ENCODE measurements at places on chromosomes 2 and 18. TPM values are rescaled to one million over a fixed set of nuclear protein-coding genes. Genes with fewer than 3 reads are reported as not detected.

The RABL2A gene
- total RNA-seq, result 6.9 TPM

The GPAT2 gene
- total RNA-seq, result 0.63 TPM

GRCh38 chr2:43293744-43294695, 67.6 kb upstream of the ZFP36L2 start:
- no peak for DNase-seq
- no peak overlapping the region for H3K27ac ChIP-seq
- no peaks in the 10 kb centered on the region for H3K27me3 ChIP-seq
- no peaks in the 10 kb centered on the region for H3K36me3 ChIP-seq
- no peaks in the 10 kb centered on the region for H3K4me1 ChIP-seq

GRCh38 chr2:141508806-141509595, 621.8 kb downstream of the LRP1B start:
- H3K4me1 ChIP-seq, result no peaks in the 10 kb centered on the region
- no peak overlapping the region for H3K4me3 ChIP-seq
- H3K36me3 ChIP-seq, result no peaks in the 10 kb centered on the region
- DNase-seq, result no peak
- H3K27ac ChIP-seq, result no peak overlapping the region
- H3K27me3 ChIP-seq, result no peaks in the 10 kb centered on the region

GRCh38 chr18:78367996-78368395, 611.6 kb upstream of the SALL3 start:
- no peaks in the 10 kb centered on the region for H3K4me1 ChIP-seq
- no peak overlapping the region for H3K4me3 ChIP-seq
- no peak for DNase-seq
- no peaks in the 10 kb centered on the region for H3K27me3 ChIP-seq
